ENCODE measurements at places on chromosomes 2 and 18.

GRCh38 chr18:52319424-52319983 lies 20.5 kb upstream of the DCC start:
- no peak for DNase-seq

- no peak for DNase-seq
Measured at GRCh38 chr2:136208682-136209420, 90.9 kb upstream of the CXCR4 start.

DNA sequence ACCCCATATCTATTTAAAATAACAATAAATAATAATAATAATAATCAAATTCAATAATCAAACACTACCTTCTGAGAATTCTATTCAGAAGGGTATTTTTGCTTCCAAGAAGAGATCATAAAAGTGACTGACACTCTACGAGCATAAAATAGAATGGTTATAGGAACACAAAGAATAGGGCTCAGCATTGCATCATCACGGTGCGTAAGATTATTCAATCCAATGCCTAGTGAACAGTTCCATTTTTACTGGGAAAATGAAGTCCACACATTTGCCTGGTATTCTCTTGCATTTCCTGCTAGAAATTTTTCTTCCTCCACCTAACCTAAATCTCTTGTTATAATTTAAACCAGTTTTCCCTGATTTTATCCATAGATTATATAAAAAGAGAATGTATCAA lies 55.8 kb downstream of the AP1S3 start:
- no peak for DNase-seq

DNA sequence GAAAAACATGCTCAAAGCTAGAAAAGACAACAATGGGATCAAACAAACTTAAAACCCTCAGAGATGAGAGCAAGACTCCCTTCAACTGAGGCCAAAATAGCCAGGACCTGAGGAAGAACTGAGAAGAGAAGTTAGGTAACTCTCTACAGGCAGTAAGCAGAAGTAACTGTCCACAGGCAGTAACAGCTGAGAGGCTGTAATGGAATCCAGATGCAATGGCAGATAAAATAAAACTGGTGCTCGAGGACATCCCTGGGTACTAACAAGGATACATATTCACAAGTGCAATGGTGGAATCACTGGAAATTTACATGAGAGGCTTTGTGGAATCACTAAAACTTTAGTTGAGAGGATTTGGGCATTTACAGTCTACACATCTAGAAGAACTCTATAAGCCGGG lies 30.4 kb upstream of the C2orf66 start:
- peak; percentile 42 for DNase-seq

DNA sequence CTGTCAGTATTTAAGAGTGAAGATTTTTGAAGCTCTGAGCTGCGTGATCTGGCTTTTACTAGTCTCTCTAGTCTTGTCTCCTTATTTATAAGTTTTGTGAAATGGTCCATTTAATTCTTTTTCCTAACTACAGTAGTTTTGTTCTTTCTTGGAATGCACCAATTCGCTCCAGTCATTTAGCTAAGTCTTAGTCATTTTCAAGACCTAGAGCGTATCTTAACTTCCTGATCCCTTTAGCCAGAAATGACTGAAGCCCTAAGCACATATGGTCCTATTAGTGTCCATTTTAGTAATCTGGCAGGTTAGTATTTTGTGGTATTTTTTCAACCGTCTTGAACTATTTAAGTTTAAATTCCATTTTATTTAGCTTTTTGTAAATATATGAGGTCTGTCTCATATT lies 3.6 kb downstream of the BIRC6 start:
- DNase-seq = no peak

- no peak for DNase-seq
Measured at GRCh38 chr2:60830991-60831390, 50.4 kb upstream of the REL start.

DNA sequence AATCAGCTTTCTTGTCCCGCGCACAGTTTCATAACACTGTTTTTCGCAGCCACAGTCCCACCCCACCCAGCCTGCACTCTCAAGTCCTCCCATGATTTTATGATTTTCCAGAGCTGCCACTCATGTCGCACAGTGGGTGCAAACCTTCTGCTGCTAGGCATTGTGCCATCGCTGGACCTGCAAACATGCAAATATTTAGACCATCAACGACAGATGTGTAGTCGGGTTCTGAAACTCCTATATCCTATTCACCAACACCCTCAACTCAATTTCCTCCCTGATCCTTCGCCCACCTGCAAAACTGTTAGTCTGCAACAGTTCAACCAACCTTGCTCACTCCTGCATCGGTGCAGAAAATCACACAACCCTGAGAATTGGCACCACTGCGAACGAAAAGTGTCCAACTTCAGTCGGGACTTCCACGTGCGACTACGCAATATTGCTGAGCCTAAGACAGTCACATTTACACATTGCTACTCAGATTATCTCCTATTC lies 871 bp upstream of the ALS2 start:
- no peak for DNase-seq

- DNase-seq = no peak
Measured at GRCh38 chr2:236219411-236219810, 44.8 kb downstream of the ASB18 start.

GRCh38 chr2:162369551-162369950 lies 25.6 kb downstream of the GCA start:
- DNase-seq = no peak

DNA sequence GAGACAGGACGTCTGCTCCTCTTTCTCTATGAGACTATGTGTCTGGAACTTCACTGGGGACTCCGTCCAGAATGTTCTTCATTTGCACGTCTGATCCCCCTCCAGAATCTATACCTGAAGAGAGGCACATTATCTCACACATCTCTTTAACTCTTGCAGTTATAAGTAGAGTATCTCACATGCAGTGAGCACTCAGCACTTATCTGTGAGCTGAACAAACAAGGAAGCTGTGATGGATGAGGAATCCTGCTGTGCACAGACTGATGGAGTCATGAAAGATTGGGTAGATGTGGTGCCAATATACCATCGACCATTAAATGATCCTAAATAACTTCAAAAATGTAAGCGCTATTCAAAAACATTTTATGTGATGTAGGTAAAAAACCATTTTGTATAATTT lies 888.3 kb upstream of the CELF4 start:
- DNase-seq = no peak

DNA sequence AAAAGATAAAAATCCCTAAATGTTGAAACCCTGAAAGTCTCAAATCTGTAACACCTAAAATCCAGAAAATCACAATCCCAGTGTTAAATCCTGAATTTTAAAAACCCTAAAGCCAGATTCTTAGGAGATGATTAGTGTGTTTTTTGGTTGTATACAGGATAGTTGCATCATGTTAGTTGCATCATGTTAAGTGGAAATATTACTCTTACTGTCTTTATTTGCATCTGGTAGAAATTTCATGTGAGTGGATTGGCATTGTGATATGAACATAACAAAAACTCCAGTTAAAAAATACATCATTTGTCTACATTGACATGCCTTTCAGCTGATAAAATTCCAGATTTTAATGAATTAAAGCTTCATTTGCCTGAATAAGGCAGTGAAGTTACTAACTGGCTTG lies 683.1 kb upstream of the ACVR2A start:
- no peak for DNase-seq

- peak; percentile 17 for DNase-seq
Measured at GRCh38 chr2:8441986-8442385, 239.9 kb upstream of the ID2 start.

GRCh38 chr2:174597345-174598047 lies at the start of gene WIPF1:
TSS of gene WIPF1 (minus strand) at chr2:174597804. CDS start at chr2:174585573, 12,231 bp downstream.
- DNase-seq = peak; percentile 69

GRCh38 chr18:63309422-63309821 lies 10.1 kb downstream of the BCL2 start:
- DNase-seq = no peak

- DNase-seq = no peak
Measured at GRCh38 chr18:55506074-55506473, 81.9 kb downstream of the TCF4 start.

DNA sequence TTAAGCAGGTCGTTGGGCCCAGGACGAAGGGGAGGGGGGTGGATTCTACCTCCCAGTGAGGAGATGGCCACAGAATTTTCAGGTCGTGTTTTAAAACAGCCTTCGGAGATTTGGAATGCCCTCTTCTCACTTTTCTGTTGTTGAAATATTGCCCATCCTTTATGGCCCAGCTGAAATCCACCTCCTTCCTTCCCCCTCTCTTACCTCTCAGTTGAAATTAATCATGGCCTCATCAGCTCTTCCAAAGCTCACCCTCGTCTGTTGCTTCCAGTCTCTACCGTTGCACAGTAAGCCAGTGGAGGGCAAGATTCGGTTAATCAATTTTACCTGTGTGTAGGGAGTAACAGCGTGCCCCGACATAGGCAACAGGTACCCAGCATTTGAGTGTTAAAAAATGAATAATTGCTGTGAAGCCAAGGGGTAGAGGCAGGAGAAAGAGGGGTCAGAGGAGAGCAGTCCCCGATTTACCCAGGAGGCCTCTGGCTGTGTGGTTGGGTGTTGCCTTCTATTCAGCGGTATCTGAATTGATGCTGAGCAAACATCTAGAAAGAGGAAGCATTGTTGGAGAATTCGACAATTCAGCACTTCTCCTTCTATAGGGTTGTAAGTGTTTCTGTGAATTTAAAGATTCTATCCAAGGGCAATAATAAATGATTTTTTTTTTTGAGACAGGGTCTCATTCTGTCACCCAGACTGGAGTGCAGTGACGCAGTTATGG lies 8.6 kb upstream of the PDIA6 start:
- no peak for DNase-seq

DNA sequence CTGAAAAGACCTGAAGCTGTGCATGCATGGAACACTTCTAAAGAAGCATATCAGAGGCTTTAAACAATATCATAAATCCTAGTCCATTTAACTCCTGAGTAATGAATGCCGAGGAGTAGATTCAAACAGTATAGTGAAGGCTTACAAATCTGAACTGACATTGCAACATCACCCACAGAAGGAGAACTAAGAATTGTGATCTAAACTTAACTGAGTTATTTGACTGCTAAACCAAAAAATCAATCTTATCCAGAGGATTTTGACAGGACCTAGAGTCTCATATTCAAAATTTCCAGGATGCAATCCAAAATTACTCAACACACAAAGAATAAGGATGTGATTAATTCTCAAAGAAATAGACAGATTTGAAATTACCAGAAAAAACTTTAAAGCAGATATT lies 181.0 kb downstream of the SLC39A10 start:
- no peak for DNase-seq

DNA sequence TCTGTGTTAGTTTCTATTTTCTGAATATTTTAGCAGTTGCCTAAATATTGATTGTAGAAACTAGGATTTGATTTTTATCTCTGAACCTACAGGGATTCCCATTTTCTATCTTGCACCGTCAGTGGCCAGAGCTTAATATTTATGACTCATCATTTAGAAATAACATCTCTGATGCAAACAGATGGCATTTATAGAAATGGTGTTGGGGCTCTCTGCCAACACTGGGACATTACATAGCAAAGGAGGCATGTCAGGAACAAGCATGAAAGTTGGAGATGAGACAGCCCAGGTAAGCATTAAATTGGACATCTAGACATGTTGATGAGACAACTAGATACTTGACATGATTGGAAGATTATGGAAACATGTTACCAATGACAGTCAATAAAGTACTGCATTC lies 165.3 kb upstream of the SYT4 start:
- DNase-seq = no peak

DNA sequence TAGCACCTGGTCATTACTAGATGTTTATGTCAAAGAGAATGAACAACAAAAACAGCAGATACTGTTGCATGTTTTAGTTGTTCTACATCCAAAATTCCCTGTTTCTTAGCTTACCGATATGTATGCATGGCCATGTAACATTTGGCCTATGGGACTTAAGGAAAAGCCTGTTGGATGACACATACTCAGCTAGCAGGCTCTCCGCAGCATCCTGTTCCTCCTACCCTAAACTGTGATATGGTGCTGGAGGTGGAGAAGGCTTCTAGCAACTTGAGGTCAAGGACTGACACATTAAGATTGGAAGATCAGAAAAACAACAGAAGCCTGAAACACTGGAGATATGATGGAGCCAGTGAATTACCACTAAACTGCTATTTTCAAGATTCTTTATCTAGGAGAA lies 537.8 kb downstream of the LRRTM4 start:
- DNase-seq = no peak

DNA sequence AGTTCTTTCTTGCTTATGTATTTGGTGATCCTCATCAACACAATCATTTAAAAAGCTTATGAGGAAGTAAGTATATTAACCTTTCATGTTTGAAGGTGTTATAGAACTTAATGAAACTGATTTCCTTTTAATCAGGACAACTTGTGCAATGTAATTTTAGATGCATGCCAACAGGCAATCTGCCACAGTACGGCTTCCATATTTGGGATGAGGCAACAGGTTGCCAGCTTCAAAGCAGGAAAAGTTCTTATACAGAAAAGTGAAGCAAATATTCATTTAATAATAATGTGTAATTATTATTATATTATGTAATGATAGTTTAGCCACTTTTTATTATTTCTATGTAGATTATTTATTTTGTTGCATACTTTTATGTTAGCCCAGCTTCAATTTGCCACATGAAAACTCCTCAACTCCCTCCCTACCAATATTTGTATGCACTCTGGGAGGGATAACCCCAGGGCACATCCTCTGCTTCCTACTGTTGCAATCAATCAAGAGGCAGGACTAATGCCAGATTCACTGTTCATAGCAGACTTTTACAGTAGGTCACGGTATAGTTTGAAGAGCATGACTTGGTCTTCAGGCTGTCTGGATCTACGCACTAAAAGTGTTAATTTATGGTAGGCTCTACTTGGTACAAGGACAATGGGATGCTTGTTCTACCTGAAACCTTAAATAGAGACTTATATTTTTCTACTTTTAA lies 277.2 kb downstream of the AGPS start:
- no peak for DNase-seq

- DNase-seq = no peak
Measured at GRCh38 chr2:237231593-237231992, 145.9 kb downstream of the COPS8 start.

GRCh38 chr2:196464311-196464710 lies 175.2 kb upstream of the CCDC150 start:
- no peak for DNase-seq

DNA sequence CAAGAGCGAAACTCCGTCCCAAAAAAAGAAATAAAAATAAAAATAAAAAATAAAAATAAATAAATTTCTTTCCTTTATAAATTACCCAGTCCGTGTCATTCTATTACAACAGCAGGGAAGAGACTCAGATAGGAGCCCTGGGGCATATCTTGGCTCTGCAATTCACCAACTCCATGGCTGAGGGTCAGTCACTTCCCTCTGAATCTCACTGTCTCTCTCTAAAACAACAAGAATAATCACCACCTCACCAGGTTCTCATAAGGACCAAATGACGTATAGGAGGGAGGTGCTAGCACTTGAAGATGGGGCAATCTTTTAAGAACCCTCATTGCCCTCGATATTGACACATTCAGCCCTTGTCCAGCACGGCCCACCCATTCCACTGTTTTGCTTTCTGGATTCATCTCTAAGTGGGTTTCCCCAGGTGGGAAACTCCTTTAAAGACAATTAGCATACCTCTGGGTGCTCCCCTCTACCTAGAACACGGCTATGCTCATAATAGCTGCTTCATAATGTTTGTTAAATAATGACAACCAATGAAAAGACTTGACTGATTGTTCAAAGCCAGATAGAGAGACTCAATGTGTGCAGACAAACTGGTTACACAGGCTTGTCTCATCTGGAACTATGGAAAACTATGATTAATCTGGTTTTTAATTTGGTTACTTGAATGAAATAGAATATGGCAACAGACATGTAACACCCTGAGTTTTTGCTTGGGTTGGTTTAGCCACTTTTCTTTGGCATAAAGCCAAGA lies 15.1 kb downstream of the MYCN start:
- DNase-seq = no peak

All from HL-60 (cell line).